Prostate gland (tissue), 2 donors: ENCODE measurements at places on chromosomes 12 and 14.

- DNase-seq: no peak
Observed at GRCh38 chr14:90965765-90966164, 94.7 kb downstream of the RPS6KA5 start.

DNA sequence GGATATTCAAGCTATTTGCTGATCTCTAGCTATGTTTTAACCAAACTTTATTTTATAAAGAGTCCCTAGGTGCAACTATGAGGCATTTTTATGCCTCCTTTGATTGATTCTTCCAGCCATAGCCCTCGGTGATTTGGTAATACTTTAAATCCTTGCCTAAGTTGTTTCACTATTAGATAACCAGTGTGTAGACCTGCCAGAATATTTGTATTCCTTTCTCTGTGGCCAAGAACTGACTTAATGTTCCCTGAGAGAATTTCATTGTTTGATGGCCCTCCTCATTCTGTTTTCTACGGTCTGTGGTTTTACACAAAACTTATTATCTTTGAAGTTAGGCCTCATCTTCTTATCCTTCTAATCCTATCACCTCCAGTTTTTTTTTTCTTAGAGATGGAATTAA lies 109.7 kb upstream of the MDGA2 start:
- no peak for DNase-seq

DNA sequence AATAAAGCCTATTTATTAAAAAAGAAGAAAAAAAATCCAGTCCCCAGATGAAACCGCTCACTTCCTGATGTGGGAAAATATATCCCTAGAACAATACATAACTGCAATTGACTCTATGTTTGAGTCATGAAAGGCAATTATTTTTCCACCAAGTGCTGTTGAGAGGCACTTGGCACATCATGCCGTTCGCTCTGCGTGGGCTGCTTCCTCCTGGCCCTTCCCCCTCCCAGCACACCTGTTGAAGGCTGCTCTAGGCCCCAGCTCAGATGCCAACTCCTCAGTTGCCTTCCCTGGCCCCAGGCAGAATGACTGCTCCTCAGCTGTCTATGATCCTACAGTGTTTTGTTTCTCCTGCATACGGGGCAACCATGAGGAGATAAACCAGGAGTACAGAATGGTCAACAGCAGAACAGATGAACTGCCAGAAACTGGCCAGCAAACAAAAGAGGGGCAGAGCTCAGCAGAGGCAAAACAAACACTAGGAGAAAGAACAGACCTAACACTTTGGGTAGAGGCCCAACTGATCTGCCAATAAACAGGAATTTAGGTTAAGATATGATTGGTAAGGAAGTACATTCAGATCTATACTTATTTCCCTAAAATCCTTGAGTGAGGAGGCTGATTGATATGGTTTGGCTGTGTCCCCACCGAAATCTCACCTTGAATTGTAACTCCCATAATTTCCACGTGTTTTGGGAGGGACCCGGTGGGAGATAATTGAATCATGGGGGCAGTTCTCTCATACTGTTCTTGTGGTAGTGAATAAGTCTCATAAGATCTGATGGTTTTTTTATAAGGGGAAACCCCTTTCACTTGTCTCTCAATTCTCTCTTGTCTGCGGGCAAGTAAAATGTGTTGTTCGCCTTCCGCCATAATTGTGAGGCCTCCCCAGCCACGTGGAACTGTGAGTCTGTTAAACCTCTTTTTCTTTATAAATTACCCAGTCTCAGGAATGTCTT lies 58.6 kb downstream of the SLC38A1 start:
- DNase-seq: peak; percentile 27

- DNase-seq: no peak
Observed at GRCh38 chr12:72717036-72717435, 444.9 kb downstream of the TRHDE start.

DNA sequence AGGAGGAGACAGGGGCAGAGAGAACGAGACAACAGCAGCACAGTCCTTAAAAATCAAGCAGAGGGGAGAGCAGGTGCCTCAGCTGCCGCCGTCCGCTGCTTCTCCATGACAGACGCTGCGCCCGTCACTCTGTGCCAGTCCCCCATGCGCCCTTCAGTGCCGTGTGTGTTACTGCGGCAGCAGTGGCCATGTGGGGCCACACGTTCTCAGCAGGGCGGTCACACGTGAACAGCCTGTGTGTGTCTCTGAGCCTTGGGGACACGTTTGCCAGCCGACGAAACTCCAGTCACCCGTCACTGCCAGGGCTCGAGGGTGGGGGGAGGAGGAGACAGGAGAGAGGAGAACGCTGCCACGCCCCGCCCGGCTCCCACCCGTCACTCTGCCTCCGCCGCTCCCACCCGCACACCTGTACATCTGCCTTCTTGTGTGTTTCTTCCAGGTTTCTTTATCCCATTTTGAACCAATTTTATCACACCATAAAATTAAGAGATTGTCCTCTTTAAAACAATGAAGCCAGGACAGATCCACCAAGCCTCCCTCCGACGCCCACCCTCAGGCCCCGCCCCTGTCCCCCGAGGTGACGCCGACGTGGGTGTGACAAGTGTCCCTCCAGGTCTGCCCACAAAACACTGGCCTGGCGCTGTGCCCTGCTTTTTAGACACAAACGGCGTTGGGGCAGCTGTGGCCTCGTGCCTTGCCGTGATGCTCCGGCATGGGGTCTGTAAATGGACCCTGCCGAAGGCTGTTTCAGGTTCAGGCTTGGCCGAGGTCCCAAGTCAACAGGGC lies 58.2 kb downstream of the GALNT9 start:
- DNase-seq: no peak
